ENCODE measurements at places on chromosomes 2 and 18. TPM values are rescaled to one million over a fixed set of nuclear protein-coding genes. Genes with fewer than 3 reads are reported as not detected.

DNA sequence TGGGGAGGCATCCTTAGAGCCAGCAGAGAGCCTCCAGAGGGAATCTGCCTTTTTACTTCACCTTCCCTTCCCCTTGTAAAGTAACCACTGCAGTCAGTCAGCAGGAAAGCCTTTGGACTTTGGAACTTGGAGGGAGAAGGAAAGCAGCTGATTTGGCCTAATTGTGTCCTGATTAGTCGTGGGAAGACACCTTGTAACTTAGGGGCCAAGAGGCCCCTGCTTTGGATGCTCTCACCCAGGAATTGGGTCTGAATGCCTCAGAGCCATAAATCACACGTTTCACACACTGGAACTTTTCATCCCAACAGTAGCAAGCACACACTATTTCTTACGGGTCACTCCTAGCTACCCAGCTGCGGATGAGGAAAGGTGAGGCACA, 81.0 kb upstream of the PPM1B start:
- DNase-seq: no peak

DNA sequence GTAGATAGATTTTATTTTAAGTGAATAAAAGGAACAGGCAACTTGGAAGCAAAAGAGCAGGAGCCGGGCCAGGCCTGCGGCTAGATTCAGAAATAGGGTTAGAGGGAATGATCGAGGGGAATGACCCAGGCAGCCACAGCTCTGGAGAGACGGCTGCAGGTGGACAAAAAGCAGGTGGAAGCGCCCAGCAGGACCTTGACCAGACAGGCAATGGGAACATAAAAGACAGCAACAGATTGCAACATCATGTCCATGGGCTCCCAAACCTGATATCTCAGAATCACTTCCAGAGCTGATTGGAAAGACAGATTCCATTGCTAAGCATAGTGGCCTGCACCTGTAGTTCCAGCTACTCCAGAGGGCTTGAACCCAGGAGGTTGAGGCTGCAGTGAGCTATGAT, 28.6 kb upstream of the STEAP3 start:
- DNase-seq: no peak

PROKR1 gene
- not detected for total RNA-seq

FSIP2 gene
- total RNA-seq: 0.86 TPM

DNA sequence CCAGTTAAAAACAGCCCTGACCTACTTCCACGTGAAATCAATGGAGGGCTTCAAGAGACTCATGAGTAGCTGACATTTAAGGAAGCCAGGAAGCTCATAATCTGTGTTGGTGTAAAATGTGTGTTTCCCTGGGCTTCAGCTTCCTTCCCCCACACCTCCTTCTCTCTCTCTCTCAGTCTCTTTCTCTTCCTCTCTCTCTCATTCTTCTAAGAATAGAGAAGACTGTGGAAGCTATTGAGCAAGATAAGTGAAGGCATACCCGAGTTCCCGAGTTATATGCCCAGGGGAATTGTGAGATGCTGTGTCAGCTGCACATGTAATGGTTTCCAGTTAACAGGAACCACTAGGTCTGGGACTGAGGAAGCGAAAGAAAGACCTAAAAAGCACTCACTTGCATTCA, 199.4 kb downstream of the NYAP2 start:
- peak; percentile 3 for DNase-seq

GRCh38 chr2:223503746-223504145, 98.4 kb downstream of the SCG2 start:
- DNase-seq: no peak

GRCh38 chr2:160331258-160332025, 131.4 kb upstream of the ITGB6 start:
- no peak for DNase-seq

DNA sequence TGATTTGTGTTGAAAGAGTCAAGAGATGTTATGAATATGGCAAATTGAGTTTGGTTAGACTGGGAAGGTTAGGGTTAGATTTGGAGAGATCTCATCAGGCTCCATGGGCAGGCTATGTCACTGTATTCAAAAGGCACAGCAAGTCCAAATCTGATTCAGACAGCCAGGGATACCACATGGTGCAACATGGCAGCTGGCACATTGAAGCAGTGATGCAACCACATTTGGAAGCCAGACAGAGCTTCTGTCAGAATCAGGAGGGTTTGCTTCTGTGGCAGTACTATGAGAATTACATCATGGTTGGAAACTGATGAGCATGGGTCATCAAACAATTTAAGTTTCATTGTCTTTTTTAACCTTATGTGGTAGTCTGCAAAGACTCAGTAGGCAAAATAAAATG, 772.2 kb downstream of the SUCLG1 start:
- no peak for DNase-seq

CDH19 gene
- total RNA-seq: not detected

DNA sequence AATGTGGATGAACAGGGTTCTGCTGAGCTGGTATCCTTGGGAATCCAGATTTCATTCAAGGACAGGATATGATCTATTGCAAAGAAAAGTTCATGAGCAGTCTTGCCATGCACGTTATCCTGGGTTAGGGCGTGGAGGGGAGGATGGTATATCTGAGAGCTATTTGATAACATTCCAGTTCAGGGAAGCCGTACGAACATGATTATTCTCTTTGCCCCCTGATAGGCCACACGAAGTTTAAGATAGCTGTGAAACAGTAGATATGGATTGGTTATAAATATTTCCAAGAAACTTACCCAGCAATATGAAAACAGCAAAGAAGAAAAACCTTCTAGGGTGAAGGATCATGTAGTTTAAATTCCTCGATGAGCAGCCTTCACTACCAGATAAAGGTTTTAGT, 171.9 kb downstream of the LTBP1 start:
- DNase-seq: no peak

B4GALT6 gene
- 2.9 TPM for total RNA-seq

DNA sequence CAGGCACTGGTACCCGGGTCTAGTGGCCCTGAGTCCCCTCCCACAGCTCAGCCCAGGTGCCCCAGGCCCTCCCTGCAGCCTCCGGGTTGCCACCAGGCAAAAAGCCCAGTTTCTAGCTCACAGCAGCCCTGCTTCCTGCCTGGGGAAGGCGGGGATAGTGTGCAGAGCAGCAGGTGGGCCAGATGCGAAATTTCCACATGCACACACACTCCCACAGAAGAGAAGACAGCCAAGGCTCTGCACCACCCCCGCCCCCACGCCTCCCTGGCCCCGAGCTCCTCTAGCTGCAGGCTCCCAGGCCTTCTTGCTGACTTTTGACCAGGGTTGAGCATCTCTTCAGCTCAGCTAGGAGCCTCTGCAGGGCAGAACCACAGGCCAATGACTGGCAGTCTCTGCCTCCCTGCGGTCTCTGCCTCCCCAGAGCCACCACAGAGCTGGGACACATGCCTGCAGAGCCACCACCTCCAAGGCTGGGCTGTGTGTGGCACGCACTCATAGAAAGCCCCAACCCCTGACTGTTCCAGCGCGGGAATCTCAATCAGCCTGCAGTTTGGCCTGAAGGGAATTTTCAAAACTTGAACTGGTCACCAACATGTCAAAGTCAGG, 7.2 kb downstream of the SLC66A2 start:
- DNase-seq: no peak

DNA sequence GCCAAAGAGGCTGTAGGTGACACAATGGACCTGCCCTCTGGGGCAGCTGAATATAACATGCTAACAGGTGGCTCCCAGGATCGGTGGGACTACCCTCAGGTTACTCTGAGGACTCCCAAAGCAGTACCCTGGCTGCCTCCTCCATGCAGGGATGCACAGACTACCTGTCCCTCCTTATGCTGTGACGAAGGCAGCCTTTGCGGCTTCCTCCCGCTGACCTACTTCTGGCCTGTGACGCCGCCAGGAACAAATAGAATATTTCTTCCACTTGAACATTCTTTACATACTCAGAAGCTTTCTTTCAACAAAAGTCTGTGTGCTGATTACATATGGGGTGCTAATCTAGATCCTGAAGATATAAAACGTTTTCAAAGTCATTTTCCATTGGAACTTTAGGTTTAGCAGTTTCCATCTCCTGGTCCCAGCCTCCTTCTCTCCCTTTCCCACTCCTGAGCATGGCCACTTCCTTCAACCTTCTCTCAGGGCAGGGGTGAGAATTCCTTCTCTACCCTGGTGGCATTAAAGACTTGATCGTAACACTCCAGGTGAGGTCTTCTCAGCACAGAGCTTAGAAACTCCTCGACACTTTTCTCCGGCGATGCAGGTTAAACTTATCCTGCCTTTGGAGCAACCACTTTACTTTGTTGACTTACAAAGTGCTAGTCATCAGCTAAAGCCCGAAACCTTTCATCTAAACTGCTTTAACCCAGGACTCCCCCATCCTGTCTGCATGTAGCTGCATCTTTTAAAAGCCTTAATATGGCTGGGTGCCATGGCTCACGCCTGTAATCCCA, 58.9 kb upstream of the STK17B start:
- DNase-seq: no peak

DNA sequence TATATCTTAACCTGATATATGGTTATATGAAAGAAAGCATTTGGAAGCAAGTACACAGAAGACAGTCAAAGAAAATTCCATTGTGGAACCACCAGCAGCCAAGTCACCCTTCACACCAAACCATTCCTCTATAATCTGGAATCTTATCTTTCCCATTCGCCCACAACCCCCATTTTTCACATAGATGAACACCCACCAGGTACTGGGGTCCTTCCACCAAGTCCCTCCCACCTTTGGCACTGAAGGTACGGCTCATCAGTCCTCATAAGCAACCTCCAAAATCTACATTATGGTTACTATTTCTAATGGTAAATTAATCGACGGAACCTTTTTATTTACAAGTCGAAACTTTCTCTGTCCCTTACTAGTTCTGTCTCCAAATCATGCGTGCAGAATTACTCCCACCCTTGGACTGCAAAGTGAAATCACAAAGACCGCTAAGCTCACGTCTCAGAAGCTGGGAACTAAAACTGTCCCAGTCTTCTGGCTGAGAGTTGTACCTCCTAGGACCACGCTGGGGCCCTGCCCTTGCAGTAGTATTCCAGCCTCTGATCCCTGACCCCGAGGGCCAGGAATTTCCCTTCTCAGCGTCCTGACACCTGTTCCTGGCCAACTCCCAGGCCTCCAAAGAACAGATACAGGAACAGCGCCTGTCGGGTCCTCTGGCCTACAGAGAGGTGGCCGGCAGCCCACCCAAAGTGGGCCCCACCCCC, 702 bp downstream of the OLA1 start:
- peak; percentile 42 for DNase-seq

GRCh38 chr2:20291106-20291564, 59.5 kb downstream of the PUM2 start:
- peak; percentile 80 for DNase-seq

B3GNT2 gene
- 26.3 TPM for total RNA-seq

DNA sequence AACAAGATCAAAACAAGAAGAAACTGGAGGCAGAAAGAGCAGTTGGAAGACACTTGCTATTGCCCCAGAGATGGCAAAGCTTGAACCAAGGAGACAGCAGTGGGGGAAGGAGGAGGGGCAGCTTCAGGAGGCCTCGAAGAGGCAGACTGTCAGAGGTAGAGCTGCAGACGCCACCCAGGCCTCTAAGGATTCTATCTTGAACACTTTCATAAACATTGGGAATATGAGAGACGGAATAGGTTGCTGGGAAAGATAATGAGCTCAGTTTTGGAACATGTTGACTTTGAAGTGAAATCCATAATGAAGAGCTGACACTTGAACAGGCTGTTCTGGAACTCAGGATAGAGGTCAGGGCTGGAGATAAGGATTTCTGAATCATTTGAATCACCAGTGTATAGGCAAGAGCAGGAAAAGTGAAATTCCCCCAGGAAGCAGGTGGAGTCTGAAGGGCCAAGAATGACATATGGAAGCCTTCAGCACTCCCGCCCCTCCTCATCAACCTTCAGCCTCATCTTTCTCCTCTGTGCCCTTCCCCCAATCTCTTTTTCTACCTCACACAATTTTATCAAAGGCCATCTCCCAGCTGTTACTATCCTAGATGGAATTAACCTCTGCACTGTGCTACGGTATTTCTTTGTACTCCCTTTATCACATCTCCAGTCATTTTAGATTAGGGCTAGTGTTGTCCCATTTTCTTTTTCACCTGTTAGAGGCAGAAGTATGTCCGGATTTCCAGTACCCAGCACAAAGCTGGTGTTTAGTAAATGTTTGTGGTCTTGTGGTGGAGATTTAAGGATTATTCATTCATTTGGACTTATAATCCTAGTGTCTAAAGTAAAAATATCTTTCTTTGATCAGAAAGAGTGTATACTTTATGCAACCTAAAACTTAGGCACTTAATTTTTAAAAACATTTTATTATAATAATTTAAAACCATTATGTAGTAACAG, 47.5 kb upstream of the RTN4 start:
- peak; percentile 90 for DNase-seq

- DNase-seq: peak; percentile 48
Measured at GRCh38 chr18:48813833-48814489, 136.8 kb downstream of the SMAD7 start.

Measured in fibroblast of villous mesenchyme (primary cell).